ENCODE measurements at places on chromosomes 3 and 15. TPM values are rescaled to one million over a fixed set of nuclear protein-coding genes. Genes with fewer than 3 reads are reported as not detected.

- DNase-seq = no peak
These were observed 640.0 kb downstream of the TUSC7 start for GRCh38 chr3:117349566-117349965.

- DNase-seq = peak; percentile 49
These were observed 155.5 kb downstream of the FNDC3B start for GRCh38 chr3:172194702-172195406.

- DNase-seq = no peak
These were observed 1.1 kb upstream of the HHATL start for GRCh38 chr3:42703695-42704025.

DNA sequence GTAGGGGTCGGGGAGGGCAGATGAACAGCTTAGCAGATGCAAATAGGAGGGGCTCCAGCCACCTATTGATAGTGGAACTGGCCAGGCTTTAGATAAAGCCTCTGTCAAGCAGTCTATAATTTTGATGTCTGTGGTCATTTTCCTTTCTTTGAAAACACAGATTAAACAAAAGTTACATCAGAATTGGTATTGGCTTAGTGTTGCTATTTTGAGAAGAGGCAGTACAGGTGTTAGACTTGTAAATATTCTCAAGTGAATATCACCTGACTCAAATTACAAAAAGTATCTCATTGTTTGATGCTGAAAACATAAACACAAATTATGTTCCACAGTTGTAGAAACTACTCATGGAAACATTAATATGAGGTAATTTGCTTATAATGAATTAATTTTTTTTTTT is 18.1 kb downstream of the GHRL start:
- DNase-seq = no peak

DNA sequence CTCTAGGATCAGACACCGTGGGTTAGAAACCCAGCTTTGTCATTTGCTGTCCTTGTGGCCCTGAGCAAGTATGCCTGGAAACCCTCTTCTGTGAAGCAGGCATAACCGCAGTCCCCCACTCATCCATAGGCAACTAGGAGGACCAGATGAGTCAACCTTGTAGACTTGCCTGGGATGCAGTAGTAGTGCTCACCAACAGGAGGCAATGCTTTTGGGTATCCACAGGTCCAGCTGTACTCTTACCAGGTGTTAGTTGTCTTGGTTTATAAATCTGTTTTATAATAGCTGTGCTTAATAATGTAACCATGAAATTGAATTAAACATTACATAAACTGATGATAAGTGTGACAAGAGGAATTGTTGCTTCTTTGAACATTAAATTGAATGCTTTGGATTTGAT is 389.3 kb downstream of the IL20RB start:
- no peak for DNase-seq

- DNase-seq = peak; percentile 61
These were observed 108.1 kb upstream of the THBS1 start for GRCh38 chr15:39472621-39473297.

GRCh38 chr3:62771331-62772072 is 103.7 kb downstream of the CADPS start:
- no peak for DNase-seq

DNA sequence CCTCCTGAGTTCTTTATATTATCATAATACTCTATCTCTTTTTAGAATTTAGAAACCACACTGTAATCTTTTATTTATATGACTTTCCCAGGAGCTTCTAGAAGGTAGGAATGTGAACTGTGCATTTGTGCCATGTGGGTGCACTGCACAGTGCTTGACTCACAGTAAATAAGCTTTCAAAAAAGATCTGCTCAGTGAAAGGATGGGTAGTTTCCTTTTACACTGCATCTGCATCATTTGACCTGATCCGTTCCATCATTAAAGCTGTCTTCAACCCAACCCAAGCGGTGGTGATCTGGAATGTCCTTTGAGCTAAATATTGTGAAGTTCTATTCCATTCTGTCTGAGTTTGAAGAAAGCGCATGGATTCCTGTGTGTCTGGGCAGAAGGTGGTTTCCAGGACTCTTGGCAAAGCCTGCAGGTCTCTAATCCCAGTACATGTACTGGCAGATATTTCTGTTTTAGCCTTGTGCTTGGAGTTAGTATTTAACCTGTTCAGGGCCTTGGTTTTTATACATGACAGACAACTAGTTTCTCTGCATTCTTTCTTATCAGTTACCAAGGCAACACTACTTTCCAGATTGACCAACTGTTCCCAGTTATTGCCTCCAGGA is 96.7 kb downstream of the DHX30 start:
- no peak for DNase-seq

DNA sequence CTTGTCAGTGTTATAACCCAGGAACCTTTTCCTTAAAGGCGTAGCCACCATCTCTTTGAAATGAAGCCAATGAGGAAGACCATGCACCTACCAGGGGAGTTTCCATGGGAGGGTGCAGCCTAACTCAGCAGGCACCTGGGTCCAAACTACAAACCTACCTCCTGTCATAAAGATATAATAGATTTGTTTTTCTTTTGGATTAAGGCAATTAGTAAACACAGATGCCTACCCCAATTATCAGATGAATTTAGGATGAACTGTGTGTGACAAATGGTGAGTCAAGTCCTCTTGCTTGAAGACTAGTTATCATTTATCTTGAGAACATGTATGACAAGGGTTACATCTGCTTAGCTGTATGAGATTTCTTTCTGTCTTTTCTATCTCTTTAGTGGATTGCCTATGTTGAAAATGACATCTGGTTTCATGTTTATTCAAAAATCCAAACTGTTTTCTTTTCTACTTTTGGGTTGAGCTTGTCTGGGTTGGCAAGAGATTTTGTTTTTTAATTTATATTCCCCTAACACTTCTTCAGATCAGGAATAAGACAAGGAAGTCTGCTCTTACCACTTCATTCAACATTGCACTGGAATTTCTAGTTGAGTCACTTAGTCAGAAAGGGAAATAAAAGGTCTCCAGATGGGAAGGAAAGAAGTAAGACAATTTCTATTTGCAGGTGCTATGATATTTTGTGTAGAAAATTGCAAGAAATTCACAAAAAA is 149.9 kb downstream of the NEK10 start:
- DNase-seq = peak; percentile 49

GRCh38 chr15:100502651-100503050 is 26.1 kb downstream of the CERS3 start:
- DNase-seq = no peak

- no peak for DNase-seq
These were observed 115.4 kb upstream of the GBE1 start for GRCh38 chr3:81876826-81877225.

DNA sequence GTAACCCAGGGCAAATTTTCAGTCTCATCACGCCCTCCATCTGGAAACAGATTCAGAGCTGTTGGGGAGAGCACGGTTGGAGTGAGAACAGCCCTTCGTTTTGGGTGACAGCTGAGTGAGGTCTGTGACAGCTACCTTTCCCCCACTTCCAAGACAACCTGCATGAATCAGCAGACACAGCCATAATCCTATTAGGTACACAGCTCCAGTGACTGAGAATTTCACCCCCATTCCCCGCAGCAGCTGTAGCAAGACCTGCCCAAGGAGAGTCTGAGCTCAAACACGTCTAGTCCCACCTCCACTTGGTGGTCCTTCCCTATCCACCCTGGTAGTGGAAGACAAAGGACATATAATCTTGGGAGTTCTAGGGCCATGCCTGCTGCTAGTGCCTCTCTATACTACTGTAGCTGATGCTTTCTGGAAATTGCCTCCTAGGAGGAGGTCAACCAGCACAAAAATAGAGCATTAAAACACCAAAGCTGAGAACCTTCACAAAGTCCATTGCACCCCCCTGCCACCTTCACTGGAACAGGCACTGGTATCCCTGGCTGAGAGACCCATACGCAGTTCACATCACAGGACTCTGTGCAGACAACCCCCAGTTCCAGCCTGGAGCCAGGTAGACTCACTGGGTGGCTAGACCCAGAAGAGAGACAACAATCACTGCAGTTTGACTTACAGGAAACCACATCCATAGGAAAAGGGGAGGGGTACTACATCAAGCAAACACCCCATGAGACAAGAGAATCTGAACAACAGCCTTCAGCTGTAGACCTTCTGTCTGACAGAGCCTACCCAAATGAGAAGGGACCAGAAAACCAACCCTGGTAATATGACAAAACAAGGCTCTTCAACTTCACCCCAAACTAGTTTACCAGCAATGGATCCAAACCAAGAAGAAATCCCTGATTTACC is 448.6 kb upstream of the CBLB start:
- no peak for DNase-seq

DNA sequence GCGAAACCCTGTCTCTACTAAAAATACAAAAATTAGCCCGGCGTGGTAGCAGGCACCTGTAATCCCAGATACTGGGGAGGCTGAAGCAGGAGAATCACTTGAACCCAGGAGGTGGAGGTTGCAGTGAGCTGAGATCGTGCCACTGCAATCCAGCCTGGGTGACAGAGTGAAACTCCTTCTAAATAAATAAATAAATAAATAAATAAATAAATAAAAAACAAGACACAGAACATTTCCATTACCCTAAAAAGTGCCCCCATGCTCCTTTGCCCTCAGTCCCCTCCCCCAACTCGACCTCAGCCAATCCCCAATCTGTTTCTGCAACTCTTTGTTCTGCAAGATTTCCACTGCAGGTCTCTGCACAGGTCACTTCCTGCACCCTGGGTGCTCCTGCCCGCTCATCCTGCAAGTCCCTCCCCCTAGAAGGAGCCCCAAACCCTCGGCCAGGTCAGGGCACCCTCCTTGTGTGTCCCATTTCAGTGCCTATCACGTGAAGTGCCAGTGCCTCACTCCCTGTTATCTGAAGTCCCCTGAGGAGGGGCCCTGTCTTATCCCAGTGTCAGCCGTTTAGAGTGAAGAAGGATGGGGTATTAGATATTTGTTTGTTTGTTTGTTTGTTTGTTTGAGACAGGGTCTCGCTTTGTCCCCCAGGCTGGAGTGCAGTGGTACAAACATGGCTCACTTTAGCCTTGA is 1.1 kb downstream of the FAM240A start:
- DNase-seq = no peak

DNA sequence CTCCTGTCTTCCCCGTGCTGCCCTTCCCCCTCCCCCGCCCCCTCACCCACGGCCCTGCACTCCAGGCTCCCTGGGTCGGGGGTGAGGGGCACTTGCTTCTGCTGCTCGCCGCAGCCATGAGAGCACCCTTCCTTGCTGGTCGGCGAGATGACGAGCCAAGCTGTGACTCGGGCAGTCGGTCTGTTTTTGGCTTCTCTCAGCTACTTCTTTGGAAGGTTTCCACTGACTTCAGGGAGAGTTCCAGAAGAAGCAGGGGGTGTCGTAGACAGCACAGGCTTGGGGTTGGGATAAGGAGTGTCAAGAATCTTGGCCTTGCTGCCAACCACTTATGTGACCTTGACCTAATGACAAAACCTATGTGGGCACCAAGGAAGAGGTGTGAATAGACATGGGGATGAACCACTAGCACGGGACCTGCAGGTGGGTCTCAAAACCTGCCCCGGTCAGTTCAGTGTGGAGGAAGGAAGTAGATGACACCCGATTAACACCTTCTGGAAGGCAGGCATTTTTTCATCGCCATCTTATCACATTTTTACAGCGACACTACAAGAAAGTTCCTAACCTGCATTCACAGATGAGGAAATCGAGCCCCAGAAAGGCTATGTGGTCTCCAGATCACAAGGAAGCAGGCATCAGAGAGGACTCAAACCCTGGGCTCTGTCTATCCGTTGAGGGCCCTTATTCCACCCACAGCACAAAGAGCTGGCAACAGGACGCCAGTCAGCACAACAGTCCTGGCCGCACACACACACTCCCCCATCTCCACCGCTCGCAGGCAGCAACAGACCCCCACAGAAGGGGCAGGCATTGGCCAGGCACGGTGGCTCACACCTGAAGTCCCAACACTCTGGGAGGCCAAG is 120.9 kb downstream of the LIPC start:
- no peak for DNase-seq

GRCh38 chr3:127856801-127857200 is 34.5 kb upstream of the MGLL start:
- no peak for DNase-seq

DNA sequence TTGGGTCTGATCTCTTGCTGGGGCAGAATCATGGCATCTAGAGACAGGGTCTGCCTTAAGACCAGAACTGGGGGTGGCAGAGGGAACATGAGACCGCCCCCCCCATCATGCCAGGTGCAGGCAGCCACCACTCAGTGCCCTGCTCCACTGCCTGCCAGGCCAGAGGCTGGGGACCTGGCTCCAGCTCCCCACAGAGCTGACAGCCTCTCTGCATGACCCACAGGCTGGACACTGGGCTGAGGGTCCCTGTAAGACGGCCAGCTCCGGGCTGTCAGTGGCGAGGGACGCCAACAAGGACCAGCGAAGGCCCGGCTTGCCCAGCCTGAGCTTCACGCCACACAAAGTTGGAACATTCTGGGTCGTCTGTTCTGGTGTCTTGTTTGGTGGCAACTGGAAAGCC is 145.6 kb downstream of the NSMCE3 start:
- DNase-seq = no peak

DNA sequence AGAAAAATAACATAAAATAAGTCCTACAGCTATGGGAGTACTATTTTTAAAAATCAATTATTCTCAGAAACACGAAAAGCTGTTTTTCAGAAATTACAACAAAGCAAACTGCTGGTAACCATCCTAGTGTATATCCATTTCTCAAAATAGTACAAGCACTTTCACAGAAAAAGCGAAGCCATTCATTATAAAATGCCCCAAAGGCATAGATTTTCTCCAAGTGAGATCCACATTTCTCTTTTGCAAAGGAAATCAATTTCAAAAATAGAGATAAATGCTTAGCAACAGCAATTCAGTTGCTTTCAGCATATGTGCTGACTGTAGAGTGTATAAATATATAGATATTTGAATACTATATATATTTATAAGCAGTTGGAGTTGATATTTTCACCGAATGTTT is 1266.3 kb downstream of the SI start:
- DNase-seq = no peak

Gene ZNF385D
- not detected for total RNA-seq

Gene PLSCR5
- total RNA-seq = not detected

Gene BCL2A1
- total RNA-seq = 3.0 TPM

Gene DPPA2
- not detected for total RNA-seq

Gene PCOLCE2
- 2.8 TPM for total RNA-seq

Gene CHDH
- total RNA-seq = not detected

Gene PP2D1
- total RNA-seq = not detected

Gene PAQR5
- 3.3 TPM for total RNA-seq

Gene RLBP1
- total RNA-seq = not detected
